ENCODE measurements at places on chromosomes 11 and 22.

DNA sequence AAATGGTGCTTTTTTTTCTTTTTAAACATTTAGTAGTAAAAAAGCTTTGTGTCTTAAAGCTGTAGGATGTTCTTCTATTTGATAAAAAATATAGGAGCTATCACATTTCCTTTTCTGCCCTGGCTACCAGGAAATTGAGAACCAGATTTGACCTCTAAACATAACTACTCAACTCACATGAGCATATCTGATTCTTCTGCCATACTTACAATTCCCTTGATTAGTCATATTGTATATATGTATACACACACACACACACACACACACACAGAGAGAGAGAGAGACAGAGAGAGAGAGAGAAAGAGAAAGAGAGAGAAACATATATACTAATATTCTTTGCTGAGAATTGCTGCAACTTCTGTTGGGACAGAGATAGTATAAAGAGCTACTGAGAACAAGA, 23.0 kb upstream of the GDPD4 start:
- no peak for DNase-seq

DNA sequence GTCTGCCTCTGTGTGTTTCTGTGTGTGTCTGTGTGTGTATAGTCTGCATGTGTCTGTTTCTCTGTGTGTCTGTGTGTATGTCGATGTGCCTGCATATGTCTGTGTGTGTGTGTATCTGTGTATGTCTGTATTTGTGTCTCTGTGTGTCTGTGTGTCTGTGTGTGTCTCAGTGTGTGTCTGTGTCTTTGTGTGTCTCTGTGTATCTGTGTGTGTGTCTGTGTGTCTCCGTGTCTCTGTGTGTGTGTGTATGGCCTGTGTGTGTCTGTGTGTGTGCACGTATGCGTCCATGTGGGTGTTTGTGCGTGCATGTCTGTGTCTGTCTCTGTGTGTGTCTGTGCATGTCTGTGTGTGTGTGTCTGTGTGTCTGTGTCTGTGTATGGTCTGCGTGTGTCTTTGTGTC, 439 bp downstream of the SNX32 start:
- DNase-seq: no peak

- no peak for DNase-seq
Observed at GRCh38 chr22:22085702-22086500, 103.3 kb upstream of the TOP3B start.

DNA sequence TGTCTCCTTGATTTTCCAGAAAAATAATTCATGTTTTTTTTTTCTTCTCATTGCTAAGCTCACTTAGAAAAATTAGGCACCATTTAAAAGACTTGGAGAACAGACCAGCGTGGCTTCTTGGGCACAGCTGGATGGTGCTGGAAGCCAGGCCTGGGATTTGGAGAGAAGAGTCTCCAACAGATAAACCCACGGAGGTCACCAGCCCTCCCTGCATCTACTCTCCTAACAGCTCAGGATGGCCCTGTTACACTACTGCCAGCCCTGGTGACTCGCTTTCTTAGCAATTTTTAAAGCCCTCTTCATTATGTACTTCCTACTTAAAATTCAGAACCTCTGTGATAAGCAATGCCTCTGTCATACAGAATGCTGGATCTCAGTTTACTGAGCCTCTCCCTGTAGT, 1.7 kb downstream of the PTH start:
- no peak for DNase-seq

- DNase-seq: no peak
Observed at GRCh38 chr22:27349456-27349855, 452.1 kb downstream of the MN1 start.

DNA sequence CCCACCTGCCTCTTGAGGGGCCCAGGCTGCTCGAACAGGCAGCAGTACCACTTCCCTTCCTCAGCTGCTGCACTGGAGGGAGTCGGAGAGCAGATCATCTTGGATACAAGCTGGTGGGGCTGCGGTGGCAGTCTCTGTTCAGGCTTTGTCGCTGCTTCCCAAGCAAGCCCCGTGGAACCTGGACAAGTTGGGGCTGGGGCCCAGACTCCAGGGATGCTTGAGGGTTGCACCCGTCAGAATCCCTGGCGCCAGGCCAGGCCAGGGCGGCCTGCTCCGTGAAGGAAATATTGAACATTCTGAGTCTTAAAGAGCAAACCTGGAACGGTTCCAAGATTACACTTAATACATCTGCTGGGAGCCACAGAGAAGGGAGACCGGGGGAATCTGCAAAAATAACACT, 310.1 kb upstream of the SORL1-AS1 start:
- DNase-seq: no peak

DNA sequence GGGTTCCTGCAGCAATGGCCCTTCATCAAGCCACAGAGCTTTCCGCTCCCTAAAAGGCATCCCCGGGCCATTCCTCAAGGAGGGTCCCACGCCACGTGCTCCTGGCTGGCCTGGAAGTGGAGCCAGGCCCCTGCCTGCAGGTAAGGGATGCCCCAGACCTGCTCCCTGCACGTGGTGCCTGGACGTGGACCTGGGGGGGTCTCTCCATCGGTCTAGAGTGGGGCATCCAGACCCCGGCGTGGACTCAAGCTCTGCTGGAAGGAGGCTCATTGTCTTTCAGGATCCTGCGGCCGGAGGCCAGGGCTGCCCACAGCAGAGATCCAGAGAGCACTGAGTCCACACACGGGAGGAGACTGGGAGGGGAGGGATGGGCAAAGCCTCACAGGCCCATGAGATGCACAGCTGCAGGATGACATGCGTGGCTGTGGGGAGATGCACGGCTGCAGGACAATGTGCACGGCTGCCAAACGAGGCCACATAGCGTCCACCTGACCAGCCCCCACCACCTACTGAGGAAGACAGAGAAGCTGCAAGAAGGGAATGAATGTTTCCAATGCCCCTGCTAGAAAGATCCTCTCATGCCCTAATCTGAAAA, 236.7 kb downstream of the BRD1 start:
- no peak for DNase-seq

GRCh38 chr11:104620991-104621390, 277.3 kb downstream of the CASP12 start:
- DNase-seq: no peak

DNA sequence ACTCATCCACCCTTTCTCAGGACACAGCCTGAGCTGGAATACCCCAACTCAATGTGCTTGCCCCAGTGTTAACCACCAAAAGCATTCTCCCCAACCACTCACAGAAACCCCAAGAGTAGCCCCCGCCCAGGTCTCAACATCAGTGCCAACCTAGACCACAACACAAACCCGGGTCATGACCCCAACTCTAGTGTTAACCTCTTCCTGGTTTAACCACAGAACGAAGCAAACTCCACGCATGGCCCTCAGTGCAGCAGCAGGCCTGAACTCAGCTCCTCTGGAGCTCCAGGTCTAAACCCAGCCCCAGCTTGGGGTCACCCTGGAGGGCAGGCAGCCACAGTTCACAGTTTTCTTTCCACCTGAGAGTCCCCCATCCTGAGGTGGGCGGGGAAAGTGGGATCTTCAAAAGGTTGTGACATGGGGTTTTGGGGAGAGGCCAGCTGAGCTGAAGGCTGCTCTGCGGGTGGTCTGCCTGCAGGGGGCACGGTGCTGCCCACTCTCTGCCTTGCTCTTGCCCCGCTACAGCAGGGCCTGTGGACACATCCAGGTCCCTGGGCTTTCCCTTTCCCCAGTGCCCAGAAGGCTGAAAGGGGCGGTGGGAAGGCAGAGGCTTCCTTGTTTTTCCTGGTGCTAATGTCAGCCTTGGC, 37.9 kb downstream of the NECTIN1 start:
- no peak for DNase-seq

Data from activated naive CD4-positive, alpha-beta T cell (primary cell).